ENCODE measurements at places on chromosomes 2 and 18.

GRCh38 chr2:242012956-242013764 is 143.6 kb downstream of the RTP5 start:
- DNase-seq: no peak

DNA sequence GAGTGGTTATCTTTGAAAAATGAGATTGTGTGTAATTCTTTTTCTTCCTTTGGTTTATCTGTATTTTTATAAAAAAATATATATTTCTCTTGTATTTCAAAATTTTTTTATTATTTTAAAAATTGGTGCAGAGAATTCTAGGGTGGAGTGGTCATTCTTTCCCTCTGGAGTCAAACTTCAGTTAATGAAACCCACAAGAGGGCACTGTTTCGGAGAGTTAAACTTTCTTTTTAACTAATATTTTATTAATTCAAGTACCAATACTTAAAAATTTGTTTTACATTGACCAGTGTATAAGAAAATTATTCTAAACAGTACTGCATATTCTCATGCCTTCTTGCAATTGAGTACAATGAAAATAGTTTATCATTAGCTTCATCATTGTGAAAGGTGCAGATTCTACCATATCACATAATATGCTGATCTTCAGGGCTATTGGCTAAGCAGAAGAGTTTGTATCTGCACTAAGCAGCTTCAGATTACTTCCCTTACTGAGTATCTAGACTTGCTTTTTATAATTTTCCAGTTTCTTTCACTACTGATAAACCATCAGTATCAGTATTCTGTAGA is 50.1 kb downstream of the HS1BP3 start:
- DNase-seq: no peak

DNA sequence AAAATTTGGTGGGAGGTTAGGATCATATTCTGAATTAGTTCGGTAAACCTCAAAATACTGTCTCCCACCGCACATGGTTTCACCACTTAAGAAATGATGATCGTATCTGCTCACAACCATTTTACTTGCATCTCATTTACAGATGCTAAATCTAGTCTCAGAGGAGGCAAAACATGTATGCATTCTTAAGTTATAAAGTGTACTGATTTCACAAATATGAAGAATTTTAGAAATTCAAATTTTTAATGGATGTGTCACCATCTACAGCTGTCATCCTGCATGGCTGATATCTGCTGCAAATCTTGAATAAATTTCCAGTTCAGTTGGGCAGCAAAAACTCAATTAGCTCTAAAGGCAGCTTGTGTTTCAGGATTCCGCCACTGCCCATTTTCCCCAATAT is 243.3 kb upstream of the KCNJ3 start:
- no peak for DNase-seq

DNA sequence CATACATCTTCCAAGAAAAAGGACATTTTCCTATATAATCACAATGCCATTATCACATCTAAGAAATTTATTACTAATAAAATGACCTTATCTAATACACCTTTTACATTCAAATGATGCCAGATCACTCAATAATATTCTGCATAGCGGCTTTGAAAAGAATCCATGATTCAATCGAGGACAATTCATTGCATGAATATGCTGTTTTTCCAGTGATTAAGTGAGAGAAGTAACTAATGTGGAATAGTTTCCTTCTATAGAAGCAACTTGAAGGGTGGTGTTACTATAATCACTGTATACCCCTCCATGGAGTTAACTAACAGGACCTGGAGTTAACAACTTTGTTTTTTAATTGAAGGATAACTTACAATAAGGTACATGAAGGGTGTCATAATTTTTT is 9.1 kb downstream of the PLEK start:
- DNase-seq: no peak

DNA sequence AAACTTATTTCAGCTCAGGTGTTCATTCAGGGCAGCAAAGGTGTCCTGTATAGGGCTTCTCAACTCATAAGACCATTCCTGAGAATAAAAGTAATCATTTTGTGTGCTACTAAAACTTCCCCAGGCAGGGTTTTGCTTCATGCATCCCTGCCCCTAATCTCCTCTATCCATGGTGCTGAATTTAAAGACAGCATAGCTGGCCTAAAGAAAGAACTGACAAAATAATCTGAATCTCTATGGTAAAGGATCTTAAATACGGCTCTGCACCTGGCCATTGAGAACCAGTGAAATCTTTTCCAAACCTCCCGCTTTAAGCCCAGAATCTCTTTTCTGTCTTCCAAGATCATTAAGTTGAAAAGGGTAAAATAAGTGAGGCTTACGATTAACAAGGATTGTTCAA is 292.1 kb upstream of the KLHL29 start:
- DNase-seq: no peak

DNA sequence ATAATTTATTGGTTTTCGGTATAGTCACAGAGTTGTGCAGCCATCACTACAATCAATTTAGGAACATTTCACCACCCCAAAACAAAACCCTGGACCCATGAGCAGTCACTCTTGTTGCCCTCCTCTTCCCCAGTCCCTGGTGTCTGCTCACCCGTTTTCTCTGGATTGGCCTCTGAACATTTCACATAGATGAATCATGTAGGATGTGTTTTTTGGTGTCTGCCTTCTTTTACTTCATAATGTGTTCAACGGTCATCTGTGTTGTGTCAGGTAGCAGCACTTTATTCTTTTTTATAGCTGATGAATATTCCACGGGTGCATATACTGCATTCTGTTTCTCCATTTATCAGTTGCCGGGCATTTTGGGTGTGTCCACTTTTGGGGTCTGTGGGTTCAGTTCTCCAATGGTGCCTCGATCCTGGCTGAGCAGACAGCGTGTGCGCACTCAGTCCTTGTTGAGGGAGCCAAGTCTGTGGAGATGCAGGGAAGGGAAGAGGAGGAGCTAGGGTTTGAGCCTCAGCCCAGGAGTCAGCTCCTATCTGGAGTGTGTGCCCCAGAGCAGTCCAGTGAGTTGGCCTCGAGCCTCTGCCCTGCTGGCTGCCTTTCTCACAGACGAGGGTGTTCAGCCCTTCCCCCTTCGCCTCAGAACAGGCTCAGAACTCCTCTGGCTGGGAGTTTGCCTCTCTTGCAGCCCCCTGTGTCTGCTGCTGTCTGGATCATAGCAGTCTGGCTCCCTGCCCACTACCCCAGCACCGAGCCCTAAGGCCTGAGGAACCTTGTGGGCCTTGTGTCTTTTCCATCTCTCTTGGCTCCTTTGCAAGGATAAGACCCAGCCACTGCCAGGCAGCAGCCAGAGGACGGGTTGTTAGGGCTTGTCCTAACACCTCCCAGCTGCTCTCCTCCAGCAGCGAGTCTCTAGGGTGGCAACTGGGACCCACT is 18.0 kb downstream of the C2orf74 start:
- DNase-seq: no peak

- DNase-seq: no peak
Measured at GRCh38 chr2:212142631-212143030, 396.0 kb downstream of the ERBB4 start.

DNA sequence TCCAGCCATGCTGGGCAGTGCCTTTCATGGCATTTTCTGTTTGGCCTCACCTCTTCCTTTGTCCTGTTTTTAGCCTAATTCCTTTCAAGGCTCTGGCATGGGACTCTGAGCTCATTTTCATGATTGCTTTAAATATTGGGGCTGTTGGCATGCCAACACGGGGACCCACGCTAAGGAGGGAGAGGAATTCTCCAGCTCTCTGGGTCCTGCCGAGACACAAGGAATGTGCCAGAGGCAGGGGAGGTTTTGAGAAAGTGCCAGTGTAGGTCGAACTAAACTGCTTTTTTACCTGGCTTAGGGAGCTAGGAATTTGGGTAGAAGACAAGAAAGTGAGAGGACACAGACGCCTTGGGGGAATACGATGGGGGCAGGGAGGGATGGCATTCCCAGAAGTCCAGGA is 42.3 kb downstream of the RPL37A start:
- DNase-seq: no peak

DNA sequence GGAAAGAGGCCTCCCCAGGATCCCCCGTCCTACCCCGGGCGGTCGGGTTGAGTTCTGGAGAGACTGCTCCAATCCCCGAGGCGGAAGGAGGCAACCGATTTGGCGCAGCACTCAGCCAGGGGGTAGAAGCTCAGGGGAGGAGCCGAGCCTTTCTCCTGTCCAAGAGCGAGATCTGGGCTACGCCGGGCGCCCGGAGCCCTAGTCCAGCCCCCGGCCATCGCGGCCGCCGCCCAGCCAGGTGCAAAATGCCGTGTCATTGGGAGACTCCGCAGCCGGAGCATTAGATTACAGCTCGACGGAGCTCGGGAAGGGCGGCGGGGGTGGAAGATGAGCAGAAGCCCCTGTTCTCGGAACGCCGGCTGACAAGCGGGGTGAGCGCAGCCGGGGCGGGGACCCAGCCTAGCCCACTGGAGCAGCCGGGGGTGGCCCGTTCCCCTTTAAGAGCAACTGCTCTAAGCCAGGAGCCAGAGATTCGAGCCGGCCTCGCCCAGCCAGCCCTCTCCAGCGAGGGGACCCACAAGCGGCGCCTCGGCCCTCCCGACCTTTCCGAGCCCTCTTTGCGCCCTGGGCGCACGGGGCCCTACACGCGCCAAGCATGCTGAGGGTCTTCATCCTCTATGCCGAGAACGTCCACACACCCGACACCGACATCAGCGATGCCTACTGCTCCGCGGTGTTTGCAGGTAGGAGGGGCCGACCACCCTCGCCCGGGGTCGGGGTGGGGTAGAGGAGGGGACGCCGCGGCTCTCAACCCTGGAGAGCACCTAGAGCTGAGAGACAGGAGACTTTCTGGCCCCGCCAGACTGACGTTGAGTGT is at the start of gene DYSF:
TSS of gene DYSF (plus strand) at position 158 of the 817 bp plus-strand sequence.
- DNase-seq: no peak

DNA sequence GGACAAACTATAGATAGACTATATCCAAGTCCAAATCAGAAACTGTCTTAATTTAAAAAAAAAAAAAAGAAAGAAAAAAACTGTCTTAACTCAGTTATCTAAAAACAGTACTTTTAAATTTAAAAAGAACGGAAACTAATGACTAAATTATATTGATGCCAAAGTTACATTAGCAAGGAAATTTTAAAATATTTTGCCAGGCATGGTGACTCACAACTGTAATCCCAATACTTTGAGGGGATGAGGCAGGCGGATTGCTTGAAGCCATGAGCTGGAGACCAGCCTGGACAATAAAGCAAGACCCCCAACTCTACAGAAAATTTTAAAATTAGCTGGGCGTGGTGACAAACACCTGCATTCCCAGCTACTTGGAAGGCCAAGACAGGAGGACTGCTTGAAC is 30.9 kb downstream of the MEMO1 start:
- no peak for DNase-seq

GRCh38 chr18:57900906-57901435 is 97.9 kb upstream of the ATP8B1 start:
- no peak for DNase-seq

DNA sequence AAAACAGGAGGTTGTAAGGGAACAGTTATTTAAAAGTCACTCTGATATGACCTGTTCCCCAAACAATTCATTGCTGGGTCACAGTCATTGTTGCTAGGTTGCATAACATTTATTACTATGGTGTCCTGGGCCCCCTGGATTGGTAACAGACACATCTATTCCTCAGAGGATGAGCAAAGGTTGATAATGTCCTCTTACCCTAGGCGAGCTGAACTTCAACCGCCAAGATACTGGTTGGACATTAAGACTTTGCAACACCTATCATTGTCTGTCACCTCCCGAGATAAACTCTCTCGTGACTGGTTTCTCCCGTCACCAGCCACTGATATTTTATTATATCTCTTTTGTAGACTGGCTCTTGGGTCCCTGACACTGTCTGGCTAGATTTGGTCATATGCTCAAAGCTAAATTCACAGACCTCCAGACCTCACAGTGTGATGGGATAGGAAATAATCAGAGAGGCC is 361.3 kb downstream of the ZNF521 start:
- no peak for DNase-seq
